ENCODE measurements at places on chromosomes 2 and 18. TPM values are rescaled to one million over a fixed set of nuclear protein-coding genes. Genes with fewer than 3 reads are reported as not detected.

DNA sequence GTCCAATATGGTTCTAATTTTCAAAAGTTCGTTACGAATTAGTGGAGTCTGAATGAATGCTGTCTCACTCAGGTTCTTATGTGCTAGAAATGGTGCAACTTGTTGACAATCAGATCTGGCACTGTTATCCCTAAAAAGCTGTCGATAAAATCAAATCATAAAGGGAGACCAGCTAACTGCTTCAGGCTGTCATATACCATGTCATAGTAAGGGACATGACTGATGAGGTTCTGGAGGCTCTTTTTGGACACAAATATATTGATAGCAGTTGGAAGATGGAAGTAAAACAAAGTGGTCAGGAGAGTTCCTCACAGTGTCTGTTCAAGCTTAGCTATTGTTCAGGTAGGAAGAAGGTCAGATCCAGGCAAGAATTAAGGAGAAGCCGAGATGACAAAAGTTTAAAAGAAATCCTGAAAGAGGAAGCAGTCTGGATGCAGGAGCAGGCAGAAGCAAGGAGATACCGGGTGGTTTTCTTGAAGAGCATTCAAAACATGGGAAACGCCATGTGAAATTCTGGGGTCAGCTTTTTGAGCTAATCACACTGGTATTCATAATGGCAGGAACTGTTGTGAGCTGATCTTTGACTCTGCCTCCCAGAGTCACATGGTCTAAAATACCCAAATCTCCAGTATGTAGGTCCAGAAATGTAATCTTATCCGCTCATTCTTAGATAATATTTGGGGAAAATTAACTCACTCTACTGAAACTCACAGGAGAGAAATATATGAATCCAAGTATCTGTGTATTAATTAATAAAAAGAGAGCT is 9.4 kb upstream of the CAVIN2 start:
- DNase-seq: no peak

Gene TCF7L1
- total RNA-seq: 42.4 TPM

GRCh38 chr18:48761582-48761981 is 189.2 kb downstream of the SMAD7 start:
- no peak for DNase-seq

DNA sequence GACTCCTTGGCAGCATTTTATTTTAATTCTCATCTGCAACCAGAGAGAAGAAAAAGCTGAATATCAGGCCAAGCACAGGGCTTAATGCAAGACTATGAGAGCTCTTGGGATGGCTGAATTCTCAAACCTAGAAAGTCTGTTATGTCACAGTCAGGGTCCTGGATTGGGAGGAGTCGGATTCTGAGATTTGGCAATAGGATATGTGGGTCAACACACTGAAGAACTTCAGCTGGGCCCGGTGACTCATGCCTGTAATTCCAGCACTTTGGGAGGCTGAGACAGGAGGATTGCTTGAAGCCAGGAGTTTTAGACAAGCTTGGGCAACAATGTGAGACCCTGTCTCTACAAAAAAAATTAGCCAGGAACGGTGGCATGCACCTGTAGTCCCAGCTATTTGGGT is 102.4 kb downstream of the COL3A1 start:
- no peak for DNase-seq

Gene HOXD10
- not detected for total RNA-seq

Gene MYL12A
- 206 TPM for total RNA-seq

GRCh38 chr2:88066543-88066942 is 1.1 kb upstream of the SMYD1 start:
- no peak for DNase-seq
